A549 treated with CORT108297 at 1 μM for 4 hours (cell line): ENCODE measurements at places on chromosomes 16 and 17. TPM values are rescaled to one million over a fixed set of nuclear protein-coding genes. Genes with fewer than 3 reads are reported as not detected.

Gene ABCA9
- total RNA-seq = 0.01 to 0.10 TPM in 2 of 5 replicates, not detected in the others

Gene CASKIN2
- total RNA-seq = 6.9 to 12.3 TPM (median 11.1 TPM) in 5 replicates

Gene SLC5A10
- total RNA-seq = 0.12 to 0.38 TPM (median 0.20 TPM) in 5 replicates

Gene FA2H
- total RNA-seq = 30.1 to 36.2 TPM (median 33.5 TPM) in 5 replicates

Gene SLC47A1
- 23.1 to 25.2 TPM (median 24.0 TPM) in 5 replicates for total RNA-seq

Gene HOXB6
- 4.2 to 6.5 TPM (median 6.2 TPM) in 5 replicates for total RNA-seq

Gene SHISA6
- not detected in 5 replicates for total RNA-seq

Gene ZNF263
- 33.4 to 40.7 TPM (median 35.7 TPM) in 5 replicates for total RNA-seq

Gene CSH1
- not detected in 5 replicates for total RNA-seq

Gene CACNG3
- total RNA-seq = not detected in 5 replicates

Gene OR4D1
- total RNA-seq = 0.02 TPM in 1 of 5 replicates, not detected in the others

Gene TNFRSF17
- total RNA-seq = not detected in 5 replicates

Gene KRT25
- not detected in 5 replicates for total RNA-seq

Gene ENPP7
- not detected in 5 replicates for total RNA-seq

Gene C1QTNF8
- not detected in 5 replicates for total RNA-seq

Gene EME2
- 5.2 to 12.2 TPM (median 10.1 TPM) in 5 replicates for total RNA-seq

Gene MPP3
- 14.1 to 21.2 TPM (median 18.7 TPM) in 5 replicates for total RNA-seq

Gene KCNH4
- total RNA-seq = 0.15 to 0.49 TPM (median 0.39 TPM) in 5 replicates

Gene CHST4
- total RNA-seq = 0.05 to 0.13 TPM (median 0.08 TPM) in 4 of 5 replicates, not detected in the other

Gene KRT33A
- total RNA-seq = not detected in 5 replicates

Gene REXO5
- total RNA-seq = 3.7 to 4.7 TPM (median 4.0 TPM) in 5 replicates

Gene ABCC11
- 0.06 to 0.24 TPM (median 0.20 TPM) in 4 of 5 replicates, not detected in the other for total RNA-seq

Gene HOXB9
- total RNA-seq = 7.5 to 8.7 TPM (median 7.8 TPM) in 5 replicates

Gene WFDC1
- 0.07 TPM in 1 of 5 replicates, not detected in the others for total RNA-seq

Gene AANAT
- 0.15 to 0.33 TPM (median 0.22 TPM) in 5 replicates for total RNA-seq

Gene CNTD1
- total RNA-seq = 0.05 to 0.17 TPM (median 0.07 TPM) in 4 of 5 replicates, not detected in the other

Gene PRAC2
- total RNA-seq = not detected in 5 replicates

Gene SPATA32
- 0.14 to 0.22 TPM (median 0.18 TPM) in 5 replicates for total RNA-seq

Gene MT1G
- not detected in 5 replicates for total RNA-seq

Gene TMEM100
- not detected in 5 replicates for total RNA-seq

Gene TPSD1
- total RNA-seq = not detected in 5 replicates

Gene NAGS
- 0.84 to 1.2 TPM (median 1.1 TPM) in 5 replicates for total RNA-seq

Gene CMTM2
- total RNA-seq = not detected in 5 replicates

Gene PTX4
- not detected in 5 replicates for total RNA-seq

Gene NACA2
- not detected in 5 replicates for total RNA-seq

Gene OMG
- not detected in 5 replicates for total RNA-seq

Gene AOC3
- total RNA-seq = 1.1 to 2.3 TPM (median 1.2 TPM) in 5 replicates
